ENCODE measurements at places on chromosomes 3 and 15.

DNA sequence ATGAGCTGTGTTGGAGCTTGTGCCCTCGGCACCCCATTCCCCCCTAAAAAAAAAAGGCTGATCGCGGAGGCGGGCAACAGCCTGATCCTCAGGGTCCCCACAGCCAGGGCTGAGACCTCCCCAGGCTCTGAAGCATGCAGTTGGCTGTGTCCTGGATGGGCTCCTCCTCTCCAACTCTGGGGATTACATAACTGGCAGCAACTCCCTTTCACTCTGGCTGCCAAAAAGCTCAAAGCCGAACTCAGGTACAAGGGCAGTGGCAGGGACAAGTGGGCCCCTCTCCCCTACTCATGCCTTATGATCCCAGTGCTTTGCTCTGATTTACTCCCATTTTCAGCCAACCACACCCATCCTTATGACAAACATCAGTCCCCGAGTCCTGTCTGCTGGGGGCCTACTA lies 18.3 kb downstream of the TPRA1 start:
- no peak for DNase-seq

DNA sequence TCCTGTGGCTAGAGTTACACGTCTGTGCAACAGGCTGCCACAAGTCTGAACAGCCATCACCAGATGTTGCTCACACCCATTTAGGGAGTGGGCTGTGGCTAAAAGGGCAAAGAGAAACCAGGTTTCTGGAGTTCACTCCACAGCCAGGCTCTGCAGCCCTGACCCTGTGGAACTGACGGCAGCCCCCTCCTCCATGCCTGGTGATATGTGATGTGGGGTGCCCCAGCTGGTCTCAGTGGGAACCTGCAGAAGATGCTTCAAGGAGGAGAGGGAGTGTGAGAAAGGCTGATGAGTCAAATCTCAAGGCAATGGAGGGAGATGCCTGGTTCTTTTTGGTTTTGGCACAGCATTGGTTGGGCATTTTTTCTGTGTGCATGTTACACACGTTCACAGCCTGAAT lies 130.6 kb downstream of the TPRA1 start:
- DNase-seq: no peak

- no peak for DNase-seq
Observed at GRCh38 chr3:186200726-186201125, 91.8 kb upstream of the ETV5 start.

- no peak for DNase-seq
Observed at GRCh38 chr3:109184726-109185125, 48.2 kb downstream of the C3orf85 start.

DNA sequence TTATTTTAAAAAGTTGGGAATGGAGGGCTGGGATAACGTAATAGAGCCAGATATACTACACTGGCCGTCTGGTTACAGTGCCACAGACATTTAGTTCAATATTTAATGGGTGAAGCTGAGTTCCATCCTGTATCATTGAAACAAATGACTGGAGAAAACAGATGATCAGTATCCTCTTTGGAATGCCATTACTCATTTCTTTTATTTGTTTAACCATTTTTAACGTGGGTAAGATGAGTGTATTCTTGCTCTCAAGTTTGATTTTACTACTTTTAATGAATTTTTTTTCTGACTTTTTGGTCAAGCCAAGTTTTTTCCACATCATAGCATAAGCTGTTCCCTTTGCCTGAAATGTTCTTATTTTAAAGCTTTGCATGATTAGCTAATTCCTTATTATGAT lies 53.9 kb upstream of the GRM7 start:
- no peak for DNase-seq

DNA sequence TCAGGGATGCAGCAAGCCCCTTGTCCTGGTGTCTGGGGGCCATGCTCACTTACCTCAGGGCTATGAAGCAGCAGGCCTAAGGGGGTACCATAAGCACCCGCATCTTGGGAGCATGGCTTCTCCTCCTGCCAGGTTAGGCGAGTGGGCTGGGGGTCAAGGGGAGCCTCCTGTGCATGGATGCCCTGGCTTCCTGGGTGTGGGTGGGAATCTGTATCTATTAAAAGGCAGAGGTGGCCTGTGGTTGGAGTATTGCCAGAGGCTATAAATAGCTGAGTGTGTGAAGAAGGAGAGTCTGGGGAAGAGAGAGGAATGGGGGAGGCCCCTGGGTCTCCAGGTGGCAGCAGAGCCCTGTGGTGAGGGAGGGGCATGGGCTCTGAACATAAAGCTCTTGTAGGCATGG lies 19.5 kb downstream of the ACVR2B start:
- peak; percentile 36 for DNase-seq

GRCh38 chr15:63564093-63564492 lies 33.1 kb upstream of the FBXL22 start:
- DNase-seq: no peak

GRCh38 chr15:80396096-80396495 lies 8.1 kb upstream of the ARNT2 start:
- DNase-seq: no peak

GRCh38 chr3:87969620-87970019 lies 89.2 kb downstream of the CGGBP1 start:
- DNase-seq: no peak

- no peak for DNase-seq
Observed at GRCh38 chr15:51499379-51499976, 123.1 kb downstream of the DMXL2 start.

DNA sequence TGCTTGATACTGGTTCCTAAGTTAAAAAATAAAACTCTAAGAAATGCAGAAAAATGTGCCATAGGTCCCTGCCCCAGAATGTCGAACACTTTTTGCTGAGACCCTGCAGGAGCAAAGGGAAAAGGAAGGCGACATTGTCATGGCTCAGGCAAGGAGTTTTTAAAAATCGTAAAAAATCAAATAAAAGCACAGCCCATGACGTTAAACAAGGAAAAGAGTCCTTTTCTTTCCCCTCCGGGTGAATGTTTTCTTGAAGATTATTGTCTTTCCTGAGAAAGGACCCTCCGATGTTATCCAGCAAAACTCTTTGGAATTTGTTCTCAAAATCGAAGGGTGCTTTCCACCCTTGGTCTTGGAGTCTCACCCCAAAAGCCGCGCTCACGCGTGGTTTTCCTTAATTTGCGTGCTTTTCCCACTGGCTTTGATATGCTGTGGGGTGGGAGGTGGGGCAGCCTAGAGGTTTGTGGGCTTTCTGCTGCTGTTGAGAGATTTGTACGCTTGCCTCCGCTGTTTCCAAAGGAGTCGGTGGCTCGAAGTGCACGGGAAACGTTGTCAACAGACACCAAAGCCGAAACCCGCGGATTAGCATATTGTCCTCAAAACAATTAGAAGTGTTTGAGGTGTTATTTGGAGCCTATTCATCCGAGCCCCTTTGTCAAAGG lies 2.9 kb downstream of the SOX14 start:
- no peak for DNase-seq

GRCh38 chr3:151431940-151432339 lies 28.9 kb downstream of the IGSF10 start:
- no peak for DNase-seq

DNA sequence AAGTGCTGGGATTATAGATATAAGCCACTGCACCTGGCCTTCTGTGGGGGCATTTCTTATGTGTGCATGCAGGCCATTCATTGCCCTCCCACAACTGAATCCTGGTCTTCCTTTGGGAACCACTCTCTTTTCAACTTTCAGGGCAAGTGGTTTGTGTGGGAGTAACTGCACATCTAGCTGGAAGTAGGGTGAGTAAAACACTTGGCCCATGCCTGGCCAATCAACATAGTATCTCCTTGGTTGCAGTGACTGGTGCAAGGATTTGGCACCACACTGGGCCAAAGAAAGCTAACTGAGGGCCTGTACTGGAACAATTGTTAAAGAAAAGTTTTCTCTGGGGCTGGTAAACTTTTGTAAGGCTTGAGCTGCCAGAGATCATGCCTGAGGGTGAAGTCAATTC lies 189.2 kb upstream of the FEZF2 start:
- DNase-seq: no peak

DNA sequence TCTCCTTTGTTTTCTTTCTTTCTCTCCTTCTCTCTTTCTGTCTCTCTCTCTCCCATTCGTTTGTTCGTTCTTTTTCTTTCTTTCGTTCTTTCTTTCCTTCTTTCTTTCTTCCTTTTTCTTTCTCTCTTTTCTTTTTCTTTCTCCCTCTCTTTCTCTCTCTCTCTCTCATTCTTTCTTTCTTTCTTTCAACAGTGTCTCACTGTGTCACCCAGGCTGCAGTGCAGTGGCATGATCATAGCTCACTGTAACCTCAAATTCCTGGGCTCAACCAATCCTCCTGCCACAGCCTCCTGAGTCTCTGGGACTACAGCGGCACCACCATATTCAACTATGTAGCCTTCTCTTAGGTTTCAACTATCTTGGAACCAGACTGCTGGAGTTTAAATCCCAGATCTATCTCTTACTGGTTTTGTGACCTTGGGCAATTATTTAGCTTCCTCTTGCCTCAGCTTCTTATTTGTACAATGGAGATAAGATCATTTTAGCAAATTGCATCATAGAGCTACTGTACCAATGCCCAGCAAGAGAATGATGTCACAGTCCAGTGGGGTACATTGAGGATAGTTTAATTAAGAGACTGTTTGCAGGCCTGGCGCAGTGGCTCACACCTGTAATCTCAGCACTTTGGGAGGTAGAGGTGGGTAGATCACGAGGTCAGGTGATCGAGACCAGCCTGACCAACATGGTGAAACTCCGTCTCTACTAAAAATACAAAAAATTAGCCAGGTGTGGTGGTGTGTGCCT lies 27.3 kb upstream of the PARL start:
- DNase-seq: no peak

- DNase-seq: no peak
Observed at GRCh38 chr15:78408355-78408640, 29.7 kb upstream of the IREB2 start.

DNA sequence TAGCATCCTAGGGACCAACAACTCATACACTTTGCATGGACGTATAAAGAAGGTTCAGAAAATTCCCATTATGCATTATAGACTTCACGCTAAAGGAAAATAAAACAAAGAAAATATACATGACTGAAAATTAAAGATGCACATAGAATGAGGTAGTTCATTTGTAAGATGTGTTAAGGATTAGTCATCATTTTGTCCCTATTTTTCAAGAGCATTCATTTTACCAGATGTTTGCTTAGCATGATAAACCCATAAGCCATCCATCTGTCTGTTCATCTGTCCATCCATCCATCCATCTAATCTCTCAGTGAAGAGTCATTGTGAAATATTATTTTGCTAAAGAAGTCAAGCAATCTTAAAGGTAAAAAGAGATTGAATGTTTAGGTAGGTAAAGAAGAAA lies 80.3 kb downstream of the TFG start:
- no peak for DNase-seq

DNA sequence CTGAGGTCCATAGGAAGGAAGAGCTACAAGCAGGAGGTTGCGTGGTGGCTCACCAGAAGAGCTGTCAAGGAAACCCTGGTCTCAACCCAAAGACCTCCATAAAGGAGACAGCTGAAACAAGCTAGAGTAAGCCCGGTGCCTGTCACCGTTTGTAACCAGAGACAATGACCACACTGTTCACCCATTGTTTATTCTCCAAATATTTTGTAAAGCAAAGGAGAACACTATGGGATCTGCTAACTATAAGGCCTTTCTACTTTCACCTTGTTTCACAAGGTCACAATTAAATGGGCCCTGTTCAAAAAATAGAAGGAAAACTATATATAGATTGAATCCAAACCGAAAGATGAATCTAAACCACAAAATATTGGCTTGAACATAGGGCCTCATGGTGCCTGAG lies 128.9 kb upstream of the TPRG1 start:
- no peak for DNase-seq

DNA sequence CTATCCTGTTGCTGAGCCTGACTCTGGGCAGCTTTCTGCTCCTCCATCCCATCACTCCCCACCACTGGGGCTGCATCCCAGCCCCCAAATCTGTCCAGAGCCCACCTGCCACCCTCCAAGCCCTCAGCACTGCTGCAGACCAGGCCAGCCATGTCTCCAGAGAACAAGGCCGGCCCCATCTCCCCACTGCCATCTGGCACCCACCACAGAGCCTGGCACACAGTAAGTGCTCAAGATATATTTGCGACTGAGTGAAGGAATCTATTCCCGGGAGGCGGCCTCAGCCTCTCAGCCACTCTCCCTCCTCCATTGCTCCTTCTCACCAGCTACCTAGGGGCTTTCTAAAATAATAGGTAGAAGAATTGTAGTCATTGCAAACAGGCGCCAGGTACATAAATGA lies 4.8 kb downstream of the PLXND1 start:
- DNase-seq: no peak

DNA sequence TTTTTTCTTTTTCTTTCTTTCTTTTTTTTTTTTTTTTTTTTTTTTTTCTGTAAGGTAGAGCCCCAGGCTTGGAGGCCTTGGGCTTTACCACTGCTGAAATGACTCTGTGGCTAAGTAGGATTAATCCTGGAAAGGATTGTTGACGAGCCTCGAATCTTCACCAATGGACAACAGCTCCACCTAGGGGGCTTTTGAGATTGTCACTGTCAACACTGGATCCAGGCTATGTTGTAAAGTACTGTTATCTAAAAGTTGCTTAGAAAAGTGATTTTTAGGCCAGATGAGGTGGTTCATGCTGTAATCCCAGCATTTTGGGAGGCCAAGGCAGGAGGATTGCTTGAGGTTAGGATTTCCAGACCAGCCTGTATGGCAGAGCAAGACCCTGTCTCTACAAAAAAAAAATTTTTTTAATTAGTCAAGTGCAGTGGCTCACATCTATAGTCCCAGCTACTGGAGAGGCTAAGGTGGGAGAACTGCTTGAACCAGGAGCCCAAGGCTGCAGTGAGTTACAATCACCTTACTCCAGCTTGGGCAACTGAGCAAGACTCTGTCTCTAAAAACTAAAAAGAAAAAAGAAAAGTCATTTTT lies 41.6 kb downstream of the KLHL18 start:
- peak; percentile 68 for DNase-seq

DNA sequence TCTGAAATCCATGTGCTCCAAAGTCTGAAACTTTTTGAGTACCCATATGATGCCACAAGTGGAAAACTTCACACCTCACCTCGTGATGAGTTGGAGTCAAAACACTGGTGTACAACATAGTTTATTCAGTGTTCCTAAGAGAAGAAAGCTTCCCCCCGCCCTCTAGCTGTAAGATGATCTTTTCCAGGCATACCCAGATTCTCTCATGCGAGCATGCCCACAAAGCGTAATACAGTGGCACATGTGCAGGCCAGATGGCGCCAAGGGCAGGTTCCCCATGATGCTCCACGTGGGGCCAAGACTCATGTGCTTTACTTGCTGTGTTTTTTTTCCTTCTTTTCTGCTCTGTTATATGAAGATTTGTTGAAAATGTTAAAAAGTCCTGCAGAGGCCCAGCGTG lies 104.9 kb upstream of the LRRFIP2 start:
- DNase-seq: no peak

- no peak for DNase-seq
Observed at GRCh38 chr3:119542168-119542767, 17.1 kb downstream of the CD80 start.

GRCh38 chr3:76432396-76432795 lies 607.5 kb upstream of the ROBO2 start:
- DNase-seq: no peak

- no peak for DNase-seq
Observed at GRCh38 chr3:39226106-39226741, 33.8 kb upstream of the XIRP1 start.

DNA sequence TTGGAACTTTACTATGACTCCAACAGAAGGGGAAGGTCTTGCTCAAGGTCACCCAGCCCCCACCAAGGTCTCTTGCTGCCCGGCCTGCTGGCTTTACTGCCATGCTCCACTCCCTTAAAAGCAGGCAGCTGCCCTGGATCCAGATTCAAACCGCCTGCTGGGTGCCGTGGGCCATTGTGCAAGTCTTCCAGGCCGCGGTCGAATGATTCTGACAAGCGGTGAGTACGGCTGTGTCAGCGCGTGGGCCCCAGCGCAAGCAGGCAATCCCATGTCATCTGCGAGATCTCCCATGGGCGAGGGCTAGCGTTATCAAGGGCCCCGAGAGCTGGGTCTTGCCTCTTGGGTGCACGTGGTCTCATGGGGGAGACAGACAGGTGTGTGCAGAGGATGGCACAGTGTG lies 37.6 kb downstream of the CORO2B start:
- no peak for DNase-seq

Data from NCI-H1417 (cell line).